ENCODE measurements at places on chromosomes 7 and 10.

- DNase-seq: no peak
Measured at GRCh38 chr10:25112016-25112415, 62.8 kb upstream of the GPR158 start.

DNA sequence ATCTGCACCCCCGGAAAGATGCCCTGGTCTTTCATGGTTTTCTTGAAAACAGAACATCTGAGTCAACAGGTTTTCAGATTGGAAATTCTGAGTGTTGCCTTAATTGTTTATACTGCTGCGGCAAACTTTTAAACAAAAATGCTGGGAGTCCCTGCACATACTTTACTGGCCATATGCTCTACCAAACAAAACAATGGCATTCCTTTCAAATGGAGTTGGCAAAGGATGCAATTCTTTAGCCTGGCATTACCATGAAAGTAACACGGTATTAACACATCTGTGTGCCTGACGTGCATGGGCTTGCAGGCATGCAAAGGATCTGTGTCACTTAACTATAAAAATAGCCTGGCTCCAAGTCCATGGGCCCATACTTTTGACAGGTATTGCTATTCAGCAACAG is 4.2 kb downstream of the INHBA start:
- no peak for DNase-seq

GRCh38 chr7:158532093-158532627 is 55.5 kb downstream of the PTPRN2 start:
- DNase-seq: no peak

DNA sequence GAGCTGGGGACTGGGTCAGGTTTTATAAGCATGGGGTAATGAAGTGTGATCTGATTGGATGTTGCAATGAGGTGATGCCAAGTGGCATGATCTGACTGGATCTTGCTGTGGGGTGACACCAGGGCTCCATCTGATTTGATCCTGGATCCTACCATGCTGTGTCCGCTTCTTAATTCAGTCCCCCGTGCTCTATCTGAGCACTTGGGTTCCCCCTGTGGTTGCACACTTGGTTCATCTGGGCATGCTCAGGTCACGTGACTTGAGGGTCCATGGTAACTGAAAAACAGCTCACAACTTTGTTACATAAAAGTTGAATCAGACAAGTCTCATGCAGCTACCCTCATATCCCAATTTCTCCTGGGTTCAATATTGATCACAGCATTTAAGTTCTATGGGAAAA is 448.6 kb upstream of the NRP1 start:
- no peak for DNase-seq

DNA sequence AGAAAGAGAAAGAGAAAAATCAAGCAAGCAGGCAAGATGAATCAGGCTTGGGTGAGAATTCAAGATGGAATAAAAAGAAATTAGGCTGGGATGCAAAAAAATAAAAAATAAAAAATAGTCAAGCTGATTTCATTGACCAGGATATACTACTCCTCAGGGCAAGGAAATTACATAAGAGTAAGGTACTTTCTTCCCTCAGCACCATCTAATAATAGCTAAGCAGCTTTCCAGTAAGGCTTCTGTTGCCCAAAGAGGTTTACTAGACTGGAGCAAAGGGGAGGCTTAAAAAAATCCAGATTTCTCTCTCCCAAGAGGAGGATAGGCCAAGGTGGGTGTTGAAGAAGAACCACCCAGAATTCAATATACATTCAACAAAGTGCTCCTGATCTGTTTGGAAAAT is 93.6 kb downstream of the NEURL1 start:
- no peak for DNase-seq

- no peak for DNase-seq
Measured at GRCh38 chr10:114543456-114543855, 114.6 kb downstream of the ABLIM1 start.

DNA sequence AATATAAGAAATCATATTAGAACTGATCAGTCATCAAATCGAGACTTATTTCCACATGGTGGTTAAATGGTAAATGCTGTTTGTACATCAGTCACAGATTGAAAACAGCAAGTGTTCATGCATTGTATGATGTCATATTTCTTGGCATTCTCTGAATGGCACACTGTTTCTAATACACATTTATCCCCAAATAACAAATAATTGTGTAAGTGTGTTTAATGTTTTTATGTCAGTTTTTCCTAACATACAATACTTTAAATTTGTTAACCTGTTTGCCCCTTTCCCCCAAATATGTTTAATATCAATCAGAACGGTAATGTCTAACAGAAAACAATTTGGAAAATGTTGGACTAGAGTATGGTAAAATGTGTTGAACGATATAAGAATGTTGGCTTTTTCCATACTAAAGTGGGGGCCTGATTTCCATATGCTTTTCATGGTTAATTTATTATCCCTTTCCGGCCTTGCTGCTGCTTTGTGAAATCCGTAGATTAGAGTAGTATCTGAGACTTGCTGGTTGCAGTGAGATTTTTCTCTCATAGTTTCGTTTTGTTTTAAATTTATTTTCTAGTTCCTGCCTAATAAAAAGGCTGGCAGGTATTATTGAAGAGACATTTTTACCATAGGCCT is 23.7 kb downstream of the RAB18 start:
- no peak for DNase-seq

DNA sequence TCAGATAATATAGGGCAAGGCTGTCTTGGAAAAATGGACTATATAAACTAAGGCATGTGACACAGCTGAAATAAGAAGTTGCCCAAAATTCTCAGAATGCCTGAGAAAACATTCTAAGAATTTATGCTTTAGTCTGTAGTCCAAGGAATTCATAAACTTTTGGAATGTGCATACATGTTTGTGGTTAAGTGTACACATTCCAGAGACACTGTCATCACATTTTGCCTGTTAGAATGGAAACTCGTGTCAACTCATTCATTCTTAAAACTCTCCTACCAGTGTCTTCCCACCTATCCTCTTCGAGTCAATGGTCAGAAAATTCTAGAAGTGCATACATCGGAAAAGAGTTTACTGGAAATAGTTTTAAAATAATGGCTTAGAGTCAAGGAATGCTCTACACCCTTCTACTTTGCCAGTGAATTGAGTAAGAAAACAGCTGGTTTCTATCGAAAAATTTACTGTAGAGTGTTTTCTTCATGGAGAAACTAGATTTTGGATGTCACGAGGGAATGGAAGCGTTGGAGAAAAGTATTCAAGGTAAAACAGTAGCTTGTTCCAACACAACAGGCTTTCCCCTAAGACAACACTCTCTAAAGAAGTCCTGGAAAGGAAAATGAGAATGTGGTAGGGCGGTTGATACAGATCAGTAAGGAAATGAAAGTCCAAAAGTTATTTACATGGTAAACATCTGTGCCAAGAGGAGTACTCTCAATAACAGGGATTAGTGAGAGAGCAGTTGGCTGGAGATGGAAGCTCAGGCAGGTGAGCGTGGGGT is 1177.6 kb upstream of the C7orf33 start:
- no peak for DNase-seq

GRCh38 chr7:135317676-135318325 is 84.2 kb downstream of the STRA8 start:
- DNase-seq: no peak

- no peak for DNase-seq
Measured at GRCh38 chr10:95783741-95784140, 27.8 kb downstream of the ENTPD1 start.

DNA sequence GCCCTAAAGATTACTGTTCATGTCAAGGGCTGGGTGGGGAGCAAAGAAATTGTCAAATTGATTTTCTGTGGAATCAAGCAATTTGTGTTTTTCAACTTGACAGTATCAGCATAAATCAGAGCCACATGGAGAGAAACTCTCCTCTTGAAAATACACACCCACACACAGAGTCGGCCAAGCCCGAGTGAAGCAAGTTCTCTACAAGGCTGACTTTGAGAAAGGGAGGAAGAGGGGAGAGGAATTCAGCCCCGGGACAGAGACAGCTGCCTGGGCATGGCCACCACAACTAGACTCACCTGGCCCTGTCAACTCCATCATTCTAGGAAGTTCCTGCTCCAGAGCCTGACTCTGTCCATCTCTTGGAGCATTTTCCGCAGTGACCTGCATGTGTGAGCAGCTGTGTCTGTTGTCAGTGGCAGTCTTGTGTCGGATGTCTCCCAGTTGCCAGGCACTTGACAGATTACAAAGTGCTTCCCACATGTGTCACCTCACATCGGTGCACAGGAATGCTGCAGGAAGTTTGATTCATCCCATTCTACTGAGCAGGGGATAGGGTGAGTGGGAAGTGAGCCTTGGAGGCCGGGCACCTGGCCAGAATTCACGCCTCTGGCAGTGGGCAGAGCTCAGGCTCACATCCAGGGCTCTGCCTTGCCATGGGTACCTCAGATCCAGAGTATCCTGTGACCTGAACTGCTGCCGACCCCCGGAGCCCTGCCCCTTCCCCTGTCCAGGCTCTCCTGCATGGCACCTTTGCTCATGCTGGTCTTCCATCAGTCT is 37.9 kb downstream of the ADAM12 start:
- DNase-seq: no peak

DNA sequence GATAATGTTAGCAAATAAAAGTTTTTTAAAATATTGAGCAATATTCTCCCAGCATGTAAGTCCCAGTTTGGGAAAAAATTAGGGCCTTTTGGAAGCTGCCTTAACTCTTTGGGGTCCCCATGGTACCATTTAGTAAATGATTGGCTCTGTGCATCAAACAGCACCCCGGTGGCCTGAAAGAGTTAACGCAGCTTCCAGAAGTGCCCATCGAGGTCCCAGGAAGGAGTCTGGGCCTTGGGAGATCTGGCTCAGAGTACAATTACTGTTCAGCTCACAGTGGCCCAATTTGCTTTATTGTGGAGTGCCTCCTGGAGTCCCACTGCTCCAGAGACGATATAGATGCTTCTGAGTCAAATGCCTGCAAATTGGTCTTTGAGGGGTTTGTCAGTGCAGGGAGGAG is 31.7 kb downstream of the WDFY4 start:
- no peak for DNase-seq

- no peak for DNase-seq
Measured at GRCh38 chr7:144019457-144019856, 19.3 kb downstream of the OR6B1 start.

DNA sequence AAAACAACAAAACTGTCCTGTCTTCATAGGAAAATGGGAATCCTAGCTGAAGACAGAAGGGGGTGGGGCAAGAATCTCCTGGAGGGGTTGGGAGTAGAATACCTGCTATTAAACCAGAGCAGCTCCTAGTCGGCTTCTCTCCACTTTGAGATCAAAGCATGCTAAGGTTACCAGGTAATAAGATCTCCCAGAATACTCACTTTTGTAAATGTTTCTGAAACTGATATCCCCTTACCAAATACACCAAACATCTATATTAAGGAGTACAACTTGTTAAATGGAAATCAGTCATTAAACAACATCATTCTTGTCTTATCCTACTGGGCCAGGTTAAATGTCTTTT is 29.5 kb upstream of the DAGLB start:
- no peak for DNase-seq

- no peak for DNase-seq
Measured at GRCh38 chr10:43966571-43966965, 317.9 kb upstream of the ZNF32 start.

DNA sequence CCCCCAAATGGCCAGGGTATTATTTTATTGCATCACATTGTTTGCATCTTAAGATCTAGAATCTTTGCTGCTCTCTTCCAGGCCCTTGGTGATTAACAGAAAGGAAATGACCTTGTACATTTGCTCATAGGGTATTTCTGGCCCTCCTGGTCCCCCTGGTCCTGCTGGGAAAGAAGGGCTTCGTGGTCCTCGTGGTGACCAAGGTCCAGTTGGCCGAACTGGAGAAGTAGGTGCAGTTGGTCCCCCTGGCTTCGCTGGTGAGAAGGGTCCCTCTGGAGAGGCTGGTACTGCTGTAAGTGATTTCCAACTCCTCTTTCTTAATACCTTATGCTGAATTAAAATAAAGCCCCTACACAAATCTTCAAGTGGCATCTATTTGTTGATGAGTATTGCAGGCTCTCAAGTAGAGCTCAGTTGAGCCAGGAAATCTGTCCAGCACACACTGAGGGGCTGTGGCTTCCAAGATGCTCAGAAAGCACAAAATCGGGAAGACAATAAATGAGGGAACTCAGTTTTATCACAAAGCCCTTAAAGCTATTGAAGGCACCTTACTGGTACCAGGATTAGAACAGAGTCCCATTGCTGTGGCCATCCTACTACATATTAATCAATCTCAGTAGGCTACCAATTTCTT is 28.2 kb downstream of the COL1A2 start:
- DNase-seq: no peak

GRCh38 chr10:82742478-82742877 is 867.5 kb downstream of the NRG3 start:
- no peak for DNase-seq

GRCh38 chr7:114818501-114818900 is 103.4 kb upstream of the MDFIC start:
- DNase-seq: no peak

- no peak for DNase-seq
Measured at GRCh38 chr7:21939136-21939857, 6.4 kb downstream of the CDCA7L start.

GRCh38 chr7:26492816-26493215 is 201.2 kb downstream of the SNX10 start:
- no peak for DNase-seq

- DNase-seq: no peak
Measured at GRCh38 chr7:46746695-46747687, 825.9 kb upstream of the IGFBP3 start.

DNA sequence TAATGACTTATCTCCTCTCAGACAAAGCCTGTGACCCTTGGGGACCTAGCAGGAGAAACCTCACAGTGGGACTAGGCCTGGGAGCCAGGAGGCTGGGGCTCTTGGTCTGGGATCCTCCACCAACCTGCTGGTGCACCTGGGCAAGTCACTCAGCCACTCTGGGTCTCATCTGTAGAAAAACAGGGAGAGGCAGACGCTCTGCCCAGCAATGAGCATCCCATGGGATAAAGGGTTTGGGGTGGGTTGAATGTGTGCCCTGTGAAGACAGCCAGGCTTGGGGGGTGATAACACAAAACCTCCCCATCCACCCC is 81.6 kb downstream of the ZMIZ1 start:
- no peak for DNase-seq

- DNase-seq: no peak
Measured at GRCh38 chr10:21961847-21962246, 41.7 kb downstream of the DNAJC1 start.
